ENCODE measurements at places on chromosomes 12 and 14.

- no peak for DNase-seq
Measured at GRCh38 chr14:97945631-97946030, 1148.4 kb downstream of the VRK1 start.

DNA sequence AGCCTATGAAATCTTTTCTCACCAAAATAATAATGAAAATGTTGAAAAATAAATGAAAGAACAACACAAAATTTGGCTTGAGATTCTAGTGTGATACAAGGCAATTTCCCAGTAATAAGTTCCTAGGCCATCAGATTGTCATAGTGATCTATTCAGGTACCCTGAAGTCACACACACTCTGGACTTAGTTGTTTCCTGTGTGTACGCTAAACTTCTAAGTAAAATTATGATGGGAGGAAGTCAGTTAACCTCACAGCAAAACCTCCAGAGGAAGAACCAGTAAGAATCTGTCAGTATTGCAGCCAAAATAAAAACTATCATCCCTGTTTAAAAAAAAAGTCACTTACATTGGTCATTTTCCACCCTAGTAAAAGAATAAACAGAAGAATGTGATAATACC, 81.9 kb downstream of the DBX2 start:
- DNase-seq, result no peak

DNA sequence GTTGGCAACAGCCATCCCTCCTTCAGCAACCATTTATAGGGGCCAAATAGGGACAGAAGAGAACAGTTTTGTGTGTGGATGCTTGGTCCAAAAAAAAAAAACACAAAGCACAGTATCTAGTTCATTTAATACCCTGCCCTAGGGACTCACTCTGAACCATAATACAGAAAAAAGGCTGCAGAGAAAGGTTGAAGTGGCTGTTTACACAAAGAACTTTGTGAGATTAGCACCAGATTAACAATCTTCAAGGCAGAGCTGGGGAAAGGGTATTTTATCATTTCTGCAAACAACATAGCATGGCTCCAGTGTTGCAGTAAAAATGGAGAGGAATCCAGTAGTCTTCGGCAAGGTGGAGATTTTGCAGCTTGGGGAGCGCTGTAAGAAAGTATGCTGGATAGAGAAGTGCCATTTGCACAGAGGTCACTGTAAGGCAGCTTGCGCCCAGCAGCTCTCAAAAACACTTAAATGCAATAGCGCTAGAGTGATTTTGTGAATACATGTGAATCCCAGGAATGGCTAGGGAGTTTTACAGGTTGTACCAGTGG, 124.2 kb upstream of the PLEKHA5 start:
- DNase-seq, result no peak

DNA sequence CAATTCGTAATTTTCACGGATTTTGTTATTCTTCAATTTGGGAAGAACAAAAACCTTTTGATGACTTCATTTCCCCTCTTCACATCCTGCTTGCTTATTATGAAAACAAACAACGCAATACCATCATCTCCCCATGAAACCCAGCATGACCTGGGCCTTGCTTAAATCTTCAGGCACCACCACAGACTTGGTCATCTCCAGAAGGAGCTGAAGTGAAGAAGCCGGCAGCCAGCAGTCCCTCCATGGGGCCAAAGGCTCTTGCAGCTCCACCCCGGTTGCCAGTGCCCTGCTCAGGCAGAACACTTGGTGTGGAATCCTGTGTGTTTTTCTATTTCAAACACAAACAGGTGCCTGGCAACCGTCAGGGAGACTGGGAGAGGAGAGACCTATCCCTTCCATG, 982.9 kb upstream of the TMEM132C start:
- no peak for DNase-seq

- DNase-seq, result peak; percentile 82
Measured at GRCh38 chr12:6613015-6613775, 6.0 kb upstream of the CHD4 start.

DNA sequence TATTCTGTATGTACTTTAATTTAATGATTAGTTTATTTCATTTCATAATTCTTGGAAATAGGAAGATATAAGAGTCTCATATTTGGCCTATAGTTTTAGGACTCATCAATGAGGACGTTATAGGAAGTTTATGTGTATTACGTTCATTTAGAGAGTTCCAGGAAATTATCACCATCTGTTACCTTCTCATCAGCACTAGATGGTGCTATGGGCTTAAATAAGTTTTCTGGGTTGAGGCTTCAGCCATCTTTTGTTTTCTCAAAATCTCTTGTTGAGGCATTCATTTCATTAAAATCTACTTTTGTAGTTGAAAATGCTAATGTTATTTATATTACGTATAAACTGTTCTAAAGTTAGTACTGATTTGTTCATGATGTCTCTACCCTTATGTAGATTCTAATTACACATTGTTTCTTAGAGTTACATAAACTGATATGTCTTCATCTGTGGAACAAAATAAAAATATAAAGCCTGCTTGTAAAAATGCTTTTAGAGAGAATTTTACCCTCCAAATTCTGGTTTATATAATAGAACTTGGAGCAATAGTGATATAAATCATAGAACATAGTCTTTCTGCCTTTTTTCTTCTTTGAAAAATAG, 89.2 kb downstream of the CFAP54 start:
- peak; percentile 60 for DNase-seq

DNA sequence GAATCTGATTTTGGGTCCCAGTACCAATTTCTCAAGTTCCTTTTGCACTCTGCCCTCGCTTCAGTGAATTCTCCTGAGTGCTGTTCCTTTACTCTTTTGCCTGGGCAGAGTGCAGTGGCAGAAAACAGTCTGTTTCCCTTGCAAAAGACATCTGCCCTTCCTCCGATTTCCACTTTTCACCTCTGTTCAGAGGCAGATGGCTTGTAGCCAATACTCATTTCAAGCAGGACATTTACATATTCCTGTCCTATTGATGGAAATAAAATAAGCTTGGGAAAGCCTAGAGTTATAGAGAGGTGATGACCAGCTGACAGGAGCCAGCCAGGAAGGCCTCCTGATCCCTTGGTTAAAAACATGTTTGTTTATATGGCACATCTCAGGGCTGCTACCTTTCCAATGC, 111.0 kb downstream of the SLC8A3 start:
- DNase-seq, result no peak

DNA sequence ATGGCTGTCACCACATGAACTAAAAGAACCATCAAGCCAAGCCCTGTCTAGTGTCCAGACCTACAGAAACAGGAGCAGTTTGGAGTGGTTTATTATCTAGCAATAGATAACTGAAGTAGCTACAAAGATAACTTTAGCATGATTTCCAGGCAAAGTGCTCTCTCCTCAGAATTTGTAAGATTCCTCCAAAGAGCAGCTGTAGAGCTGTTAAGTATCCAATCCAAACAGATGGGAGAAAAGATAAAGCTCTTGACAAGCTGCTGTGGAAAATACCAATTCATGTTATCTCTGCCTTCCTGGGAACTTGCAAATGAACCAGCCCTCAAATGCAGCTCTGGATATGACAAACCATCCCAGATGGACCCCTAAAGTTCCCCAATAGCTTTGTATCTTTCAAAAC, 78.9 kb upstream of the RESF1 start:
- DNase-seq, result no peak

GRCh38 chr12:114479831-114480230, 73.9 kb upstream of the TBX5 start:
- no peak for DNase-seq

GRCh38 chr14:71451501-71451900, 480.7 kb upstream of the RGS6 start:
- no peak for DNase-seq

GRCh38 chr12:91224401-91224800, 41.8 kb upstream of the DCN start:
- no peak for DNase-seq

- DNase-seq, result no peak
Measured at GRCh38 chr14:65482757-65483438, 70.4 kb downstream of the FUT8 start.

DNA sequence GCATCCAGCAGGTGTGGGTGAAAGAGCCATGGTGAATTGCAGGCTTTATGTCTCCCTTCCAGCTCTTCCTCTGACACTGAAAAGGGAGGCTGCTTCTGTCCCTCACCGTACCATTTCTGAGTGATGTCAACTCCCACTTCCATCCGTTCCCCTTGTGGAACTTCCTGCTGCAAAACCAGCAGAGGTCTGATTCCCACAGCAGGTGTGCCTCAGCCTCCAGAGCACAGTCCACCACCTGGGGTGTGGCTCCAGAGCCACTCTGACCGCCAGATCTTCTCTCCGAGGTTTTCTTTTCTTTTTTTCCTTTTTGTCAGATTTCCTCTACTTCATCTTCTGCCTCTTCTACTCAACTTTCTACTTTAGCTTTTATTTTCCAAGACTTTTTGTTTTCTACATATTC, 62.7 kb downstream of the CDC42BPB start:
- no peak for DNase-seq

GRCh38 chr14:99821519-99822508, 28.6 kb downstream of the EML1 start:
- no peak for DNase-seq

DNA sequence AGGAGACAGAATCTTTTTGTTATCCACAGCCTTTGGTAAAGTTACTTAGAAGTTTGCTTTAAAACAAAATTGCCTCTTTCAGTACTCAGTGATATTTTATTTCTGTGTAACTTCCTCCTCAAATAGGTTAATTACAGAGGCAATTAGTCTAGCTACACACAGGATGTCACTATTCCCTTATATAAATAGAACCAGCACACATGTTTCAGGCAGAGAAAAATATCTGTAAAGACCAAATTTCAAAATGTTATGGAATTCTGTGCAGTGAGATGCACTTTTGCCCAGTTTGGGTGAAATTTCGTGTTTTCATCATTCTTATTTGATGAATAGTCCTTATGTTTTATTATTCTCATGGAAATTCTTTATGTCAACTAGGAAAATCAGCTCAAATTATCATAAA, 410.6 kb upstream of the SOX5 start:
- DNase-seq, result no peak

- DNase-seq, result no peak
Measured at GRCh38 chr12:42586268-42586667, 3.3 kb downstream of the PRICKLE1 start.

DNA sequence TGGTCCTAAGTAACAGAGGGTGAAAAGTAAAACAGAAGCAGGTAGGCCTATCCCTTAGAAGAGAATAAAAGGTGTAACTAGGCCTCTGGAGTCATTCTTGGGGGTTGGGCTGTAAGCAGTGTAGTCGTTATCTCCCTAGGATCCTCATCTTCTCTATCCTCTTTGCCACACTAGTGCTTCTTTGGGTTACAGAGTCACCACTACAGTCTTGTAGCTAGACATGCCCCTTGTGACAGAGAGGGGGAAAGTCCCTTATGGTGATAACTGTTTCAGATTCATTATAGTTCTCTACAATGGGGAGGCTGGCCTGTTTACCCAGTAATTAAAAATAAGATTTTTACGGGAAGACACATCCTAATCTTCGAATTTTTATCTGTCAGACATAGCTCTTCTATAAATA, 16.4 kb upstream of the SRP54 start:
- DNase-seq, result no peak

- DNase-seq, result no peak
Measured at GRCh38 chr12:46342562-46343033, 30.0 kb downstream of the SLC38A2 start.

- no peak for DNase-seq
Measured at GRCh38 chr12:57739914-57740538, 1.5 kb upstream of the AGAP2 start.

GRCh38 chr14:45134051-45134958, at the start of gene FKBP3:
Gene FKBP3 (minus strand): TSS chr14:45134481. CDS start chr14:45134456, 25 bp downstream.
- DNase-seq, result peak; percentile 98

DNA sequence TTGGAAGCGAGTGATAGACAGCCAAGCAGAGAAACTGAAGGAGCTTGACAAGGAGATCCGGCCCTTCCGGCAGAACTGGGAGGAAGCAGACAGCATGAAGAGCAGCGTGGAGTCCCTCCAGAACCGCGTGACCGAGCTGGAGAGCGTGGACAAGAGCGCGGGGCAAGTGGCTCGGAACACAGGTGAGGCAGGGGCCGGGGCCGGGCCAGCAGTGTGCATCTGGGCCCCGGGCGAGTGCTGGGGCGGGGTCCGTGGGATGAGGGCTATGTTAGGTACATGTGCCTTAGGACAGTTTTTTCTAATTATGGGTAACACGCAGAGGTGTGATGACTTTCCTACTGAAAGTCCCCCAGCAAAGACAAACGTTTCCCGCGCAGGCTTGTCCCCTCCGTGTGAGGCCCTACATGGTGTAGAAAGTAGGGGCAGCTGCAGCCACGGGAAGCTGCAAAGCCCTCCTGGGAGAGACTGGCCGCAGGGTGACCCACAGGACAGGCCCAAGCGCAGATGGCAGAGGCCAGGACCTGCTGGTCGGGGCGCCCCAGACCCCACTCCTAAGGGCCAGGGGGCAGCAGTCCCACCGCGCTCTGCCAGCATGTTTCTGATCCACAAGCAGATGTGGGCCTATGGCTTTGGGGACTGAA, 19.1 kb upstream of the AMN start:
- no peak for DNase-seq

GRCh38 chr12:18165422-18165871, 75.5 kb upstream of the RERGL start:
- no peak for DNase-seq

DNA sequence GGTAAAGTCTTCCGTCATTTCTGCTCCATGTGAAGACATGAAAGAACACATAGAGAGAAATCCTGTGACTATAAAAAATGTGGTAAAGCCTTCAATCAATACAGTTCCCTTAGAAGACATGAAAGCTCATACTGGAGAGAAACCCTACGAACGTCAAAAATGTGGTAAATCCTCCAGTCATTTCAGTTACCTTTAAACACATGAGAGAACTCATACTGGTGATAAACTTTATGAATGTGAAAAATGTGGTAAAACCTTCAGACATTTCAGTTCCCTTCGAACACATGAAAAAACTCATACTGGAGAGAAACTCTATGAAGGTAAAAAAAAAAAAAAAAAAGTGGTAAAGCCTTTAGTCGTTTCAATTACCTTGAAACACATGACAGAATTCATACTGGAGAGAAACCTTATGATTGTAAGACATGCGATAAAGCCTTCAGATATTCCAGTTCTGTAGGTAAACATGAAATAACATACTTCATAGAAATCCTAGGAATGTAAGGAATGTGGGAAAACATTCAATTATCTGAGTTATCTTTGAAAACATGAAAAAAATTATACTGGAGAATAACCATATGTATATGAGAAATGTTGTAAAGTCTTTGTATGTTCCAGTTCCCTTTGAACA, 60.4 kb downstream of the MAP4K5 start:
- DNase-seq, result no peak

Data from SHP77 (cell line).